ENCODE measurements at places on chromosomes 7 and 10.
A peak's percentile ranks its signal among the peaks of the same experiment; 100 is the strongest.

- DNase-seq: no peak
These were observed 116.7 kb downstream of the VIPR2 start for GRCh38 chr7:159027789-159028507.

GRCh38 chr10:49135575-49136313 lies 1.9 kb upstream of the FAM170B start:
- DNase-seq: peak; percentile 34

DNA sequence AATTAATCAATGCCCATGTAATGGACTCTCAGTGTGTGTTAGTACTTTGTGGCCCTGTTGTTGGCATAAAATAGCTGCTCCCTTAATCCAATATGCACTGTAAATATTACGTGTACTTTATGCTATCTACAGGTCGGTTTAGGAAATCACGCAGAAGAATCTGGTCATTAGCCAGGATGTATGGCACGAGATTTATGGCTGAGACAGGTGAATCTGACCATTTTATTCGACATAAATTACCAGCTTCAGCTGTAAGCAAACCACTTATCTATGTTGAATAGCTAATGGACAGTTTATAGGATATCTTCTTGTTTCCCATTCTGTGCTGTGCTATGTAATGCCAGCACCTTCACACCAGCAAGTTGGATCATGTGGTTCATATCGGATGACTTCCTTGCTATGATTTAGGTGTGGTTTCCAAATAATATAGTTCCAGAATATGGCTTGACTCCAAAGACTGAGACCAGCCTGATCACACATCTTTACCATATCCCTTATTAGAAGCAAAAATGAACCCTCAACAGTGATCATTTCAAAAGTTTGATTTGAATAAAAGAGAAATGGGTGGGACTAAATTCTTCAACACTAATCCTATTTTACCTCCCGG lies 301.4 kb downstream of the AHR start:
- DNase-seq: no peak

- DNase-seq: no peak
These were observed 134.3 kb upstream of the ZMIZ1 start for GRCh38 chr10:78934532-78934898.

DNA sequence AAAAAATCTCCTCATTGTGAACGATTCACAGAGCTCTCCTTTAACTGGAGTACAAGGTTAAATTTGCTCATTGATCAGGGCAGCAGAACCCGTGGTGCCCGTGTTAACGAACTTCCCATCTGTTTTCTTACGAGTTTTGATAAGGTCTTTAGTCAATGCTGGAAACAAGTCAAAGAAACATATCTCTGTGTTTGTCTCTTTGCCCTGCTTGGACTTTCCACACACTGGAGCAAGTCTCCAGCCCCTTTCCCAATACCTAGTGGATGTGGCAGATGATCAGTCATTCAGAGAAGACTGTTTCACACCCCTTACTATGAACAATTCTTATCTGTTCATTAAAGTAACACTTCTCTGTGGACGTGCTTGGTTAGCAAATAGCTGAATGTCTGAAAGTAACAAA lies 121.3 kb downstream of the ARID5B start:
- peak; percentile 66 for DNase-seq

- no peak for DNase-seq
These were observed 217.9 kb downstream of the ADAM12 start for GRCh38 chr10:126170371-126170770.

DNA sequence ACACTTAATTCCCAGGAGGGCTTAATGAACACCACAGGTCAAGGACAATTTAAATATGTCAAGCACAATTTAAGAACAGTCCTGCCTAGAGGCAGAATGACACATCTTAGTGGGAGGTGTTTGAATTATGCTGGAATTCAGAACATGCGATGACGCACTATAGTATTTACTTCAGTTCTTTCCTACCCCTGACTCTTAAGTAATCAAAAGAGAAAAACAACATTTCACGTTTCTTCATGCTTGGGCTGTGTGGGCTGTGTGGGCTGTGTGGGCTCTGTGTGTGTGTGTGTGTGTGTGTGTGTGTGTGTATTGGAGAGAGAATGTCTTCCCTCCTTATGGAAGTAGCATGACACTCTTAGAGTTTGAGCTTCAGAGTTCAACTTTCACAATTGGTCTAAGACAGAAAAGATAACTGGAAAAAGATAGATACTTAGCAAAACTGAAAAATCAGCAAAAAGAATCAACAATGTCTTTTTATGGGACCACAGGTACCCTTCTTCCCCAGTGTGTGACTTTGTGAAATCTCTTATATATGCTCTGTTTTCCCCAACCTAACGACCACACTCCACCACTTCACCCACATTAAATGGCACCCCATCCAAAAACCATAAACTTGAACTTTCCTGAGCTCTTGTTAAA lies 33.7 kb upstream of the CABCOCO1 start:
- peak; percentile 27 for DNase-seq

DNA sequence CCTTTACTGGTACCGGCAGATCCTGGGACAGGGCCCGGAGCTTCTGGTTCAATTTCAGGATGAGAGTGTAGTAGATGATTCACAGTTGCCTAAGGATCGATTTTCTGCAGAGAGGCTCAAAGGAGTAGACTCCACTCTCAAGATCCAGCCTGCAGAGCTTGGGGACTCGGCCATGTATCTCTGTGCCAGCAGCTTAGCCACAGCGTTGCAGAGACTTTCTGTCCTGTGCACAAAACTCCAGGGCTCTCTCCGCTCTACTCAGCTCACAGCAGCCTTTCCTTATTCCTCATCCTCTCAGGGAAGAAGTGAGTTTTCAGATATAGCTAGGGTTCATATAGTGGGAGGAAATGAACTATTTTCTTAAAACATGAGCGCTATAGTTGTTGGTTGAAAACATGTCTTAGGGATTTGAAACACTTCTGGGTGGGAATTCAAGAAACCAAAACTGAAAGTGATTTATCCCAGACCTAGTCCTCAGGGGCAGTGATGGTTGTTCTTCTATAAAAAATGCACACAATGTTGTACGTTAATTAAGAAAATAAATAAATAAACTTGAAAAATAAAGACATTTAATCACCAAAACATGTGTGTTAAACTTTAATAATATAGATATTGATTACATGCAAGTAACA lies 150.2 kb upstream of the PRSS58 start:
- DNase-seq: no peak

- DNase-seq: no peak
These were observed 31.0 kb downstream of the HHEX start for GRCh38 chr10:92720831-92721165.

DNA sequence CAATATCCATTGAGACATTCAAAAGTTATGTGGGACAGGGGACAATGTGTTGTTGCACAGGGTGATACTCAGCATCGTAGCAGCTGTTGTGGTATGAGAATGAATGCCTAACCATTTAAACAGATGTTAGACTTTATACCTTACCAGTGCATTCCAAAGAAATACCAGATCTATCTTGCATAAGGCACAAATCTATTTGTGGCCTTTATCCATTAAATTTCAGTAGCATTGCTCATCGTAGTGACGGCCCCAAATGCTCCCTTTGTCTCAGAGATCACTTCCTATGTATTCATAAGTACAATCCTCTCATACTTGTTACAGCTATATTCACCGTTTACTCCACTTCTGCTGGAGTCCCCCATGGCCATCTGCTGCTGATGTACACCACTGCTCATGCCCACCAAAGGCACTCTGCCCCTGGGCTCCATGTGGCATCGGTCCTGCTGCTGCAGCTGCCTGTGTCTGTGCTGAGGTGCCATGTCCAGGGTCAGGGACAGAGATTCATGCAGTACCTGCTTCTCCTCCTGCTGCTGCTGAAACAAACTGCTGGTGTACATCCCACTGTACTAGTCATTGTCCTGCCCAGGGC lies 96.3 kb downstream of the CPED1 start:
- no peak for DNase-seq

DNA sequence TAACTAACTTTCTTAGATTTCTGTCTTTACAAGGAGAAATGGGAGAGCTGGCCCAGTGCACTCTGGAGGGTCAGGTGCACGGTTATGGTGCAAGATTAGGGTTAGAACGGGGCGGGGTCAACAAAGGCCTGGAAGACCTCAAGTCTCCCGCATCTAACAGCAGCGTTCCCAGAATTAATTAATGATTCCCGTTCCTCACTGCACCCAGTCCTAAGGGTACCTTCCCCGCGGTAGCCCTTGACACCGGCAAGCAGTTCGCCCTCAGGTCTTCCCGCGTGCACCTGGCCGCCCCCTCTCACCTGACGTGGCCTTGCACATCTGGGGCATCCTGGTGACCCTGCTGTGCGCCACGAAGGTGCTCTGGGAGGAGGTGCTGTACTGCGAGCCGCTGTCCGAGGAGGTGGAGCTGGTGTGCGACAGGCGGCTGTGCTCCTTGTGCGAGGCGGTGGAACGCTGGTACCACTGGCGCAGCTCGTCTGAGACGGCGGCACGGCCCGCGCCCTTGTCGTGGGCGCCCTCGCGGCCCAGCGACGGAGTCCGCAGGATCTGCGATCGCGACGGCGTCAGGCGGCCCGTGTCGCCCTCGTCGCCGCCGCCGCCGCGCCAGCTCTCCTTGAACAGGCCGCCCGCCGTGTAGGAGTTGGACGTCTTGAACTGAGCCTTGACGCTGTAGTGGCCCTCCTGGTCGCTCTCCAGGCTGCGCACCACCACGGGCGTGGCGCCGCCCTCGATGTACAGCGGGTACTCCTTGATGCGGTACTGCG lies 69.8 kb downstream of the PRPF18 start:
- no peak for DNase-seq

DNA sequence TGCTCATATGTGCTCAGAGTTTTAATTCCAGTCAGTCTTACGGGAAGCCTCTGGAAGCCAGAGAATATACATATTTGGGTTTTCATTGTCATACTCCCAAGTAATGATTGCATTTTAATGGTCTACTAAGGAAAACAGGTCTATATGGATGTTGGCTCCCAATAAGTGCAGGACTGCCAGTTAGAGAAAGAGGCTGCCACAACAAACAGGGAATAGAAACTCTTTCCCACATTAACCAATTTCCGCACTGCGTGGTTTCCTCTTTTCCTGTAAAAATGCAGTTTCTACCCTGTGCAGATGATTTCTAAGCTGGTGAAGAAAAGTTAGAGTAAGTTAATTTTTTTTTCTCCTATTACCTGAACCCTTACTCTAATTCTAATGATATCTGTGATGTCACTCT lies 78.2 kb downstream of the CCSER2 start:
- DNase-seq: no peak

DNA sequence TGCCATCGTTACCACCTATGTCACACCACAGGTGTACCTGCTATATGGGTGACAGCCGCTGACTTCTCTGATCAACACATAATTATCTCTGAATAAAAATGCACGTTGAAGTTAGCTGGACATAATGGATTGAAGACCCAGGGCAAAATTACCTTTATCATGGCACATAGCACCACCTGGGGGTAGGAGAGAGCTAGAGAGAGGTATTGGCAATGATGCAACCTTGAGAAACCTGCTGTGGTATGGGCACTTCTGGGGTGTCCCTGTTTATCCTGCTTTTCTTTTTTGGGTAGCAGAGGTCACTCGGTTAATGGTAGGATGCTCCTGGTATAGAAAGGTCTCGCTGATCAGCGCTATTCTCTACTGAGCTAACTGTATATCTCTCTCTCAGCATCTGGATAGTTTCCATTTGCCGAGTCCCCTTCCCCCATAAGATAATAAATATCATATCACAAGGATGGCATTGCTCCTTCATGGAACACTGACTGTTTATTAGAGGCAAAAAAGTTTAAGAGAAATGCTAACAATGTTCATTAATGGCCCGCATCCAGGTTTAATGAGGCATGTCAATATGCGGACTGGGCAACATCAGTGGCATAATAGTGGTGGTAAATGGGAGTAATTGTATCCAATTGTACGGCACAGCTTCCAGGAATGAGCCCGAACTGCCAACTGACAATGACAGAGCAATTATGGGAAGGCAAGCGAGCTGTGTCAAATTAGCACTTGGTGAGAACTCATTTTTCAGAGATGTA lies 323.1 kb downstream of the TFEC start:
- no peak for DNase-seq

DNA sequence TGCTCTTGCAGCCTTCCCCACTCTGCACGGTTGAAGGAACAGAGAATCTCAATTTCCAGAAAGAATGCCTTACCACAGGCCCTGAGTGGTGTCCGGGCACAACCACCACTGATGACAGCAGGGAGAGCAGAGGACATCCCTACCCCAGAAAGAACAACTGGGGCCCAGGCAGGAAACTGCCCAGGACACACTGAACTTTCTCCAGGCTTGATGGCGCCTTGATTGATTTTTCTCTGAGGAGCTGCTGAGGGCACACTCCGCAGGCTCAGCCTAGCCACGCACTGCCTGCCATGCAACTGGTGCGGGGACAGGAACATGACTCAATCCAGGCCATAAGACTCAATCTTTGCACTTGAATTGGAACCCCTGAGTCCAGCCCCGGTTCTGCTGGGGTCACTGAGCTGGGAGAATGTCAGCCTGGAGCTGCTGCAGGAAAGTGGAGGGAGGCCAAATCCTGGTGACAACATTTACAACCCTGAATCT lies 5.9 kb downstream of the AKR1B1 start:
- DNase-seq: no peak

DNA sequence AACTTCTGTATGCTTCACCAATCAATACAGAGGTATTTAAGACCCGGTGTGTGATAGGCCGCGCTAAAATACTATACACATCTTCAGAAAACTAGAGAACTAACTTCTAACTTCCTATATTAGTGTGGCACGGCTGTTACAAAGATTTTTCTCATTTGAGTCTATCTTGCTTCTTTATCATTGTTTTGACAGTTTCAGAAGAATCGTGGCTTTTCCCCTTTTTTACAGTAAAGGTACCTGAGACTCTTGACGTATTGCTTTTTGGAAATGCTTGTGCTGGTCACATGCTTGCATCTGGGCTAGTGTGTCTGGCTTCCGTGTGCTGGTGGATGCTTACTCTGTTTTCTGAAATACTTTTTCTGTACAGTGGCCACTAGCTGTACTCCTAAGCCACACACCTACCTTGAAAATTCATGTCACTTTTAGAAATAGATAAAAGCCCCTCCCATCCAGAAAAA lies 12.7 kb downstream of the IKZF1 start:
- no peak for DNase-seq

DNA sequence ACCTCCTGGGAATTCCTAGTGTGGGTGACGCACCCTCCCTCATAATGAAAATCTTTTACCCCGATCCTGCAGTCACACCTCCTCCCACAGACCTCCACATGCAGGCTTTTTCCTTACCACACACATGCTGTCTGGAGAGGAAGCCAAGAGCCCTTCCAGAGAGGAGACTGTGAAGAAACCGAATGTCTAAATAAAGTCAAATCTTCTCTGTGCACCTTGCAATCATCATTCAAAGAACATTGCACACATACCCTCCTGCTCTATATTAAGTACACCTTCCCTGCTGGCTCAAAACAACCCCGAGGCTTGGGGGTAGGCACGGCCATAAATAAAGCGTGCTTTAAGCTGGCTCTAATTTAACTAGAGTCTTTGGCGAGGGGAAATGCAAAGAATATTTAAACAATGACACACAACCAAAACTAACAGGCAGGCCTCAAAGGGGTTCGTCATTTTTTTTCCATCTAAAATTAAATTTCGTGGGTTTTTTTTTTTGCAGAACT lies 34.9 kb downstream of the CALML3 start:
- no peak for DNase-seq
